Activated CD8-positive, alpha-beta memory T cell treated with anti-CD3 and anti-CD28 coated beads for 1 hour (primary cell): ENCODE measurements at places on chromosomes 1 and 21.

- DNase-seq, result no peak
Measured at GRCh38 chr1:100076744-100077143, 56.0 kb downstream of the SASS6 start.

GRCh38 chr1:93349231-93350135, 3.8 kb downstream of the DR1 start:
- DNase-seq, result no peak

DNA sequence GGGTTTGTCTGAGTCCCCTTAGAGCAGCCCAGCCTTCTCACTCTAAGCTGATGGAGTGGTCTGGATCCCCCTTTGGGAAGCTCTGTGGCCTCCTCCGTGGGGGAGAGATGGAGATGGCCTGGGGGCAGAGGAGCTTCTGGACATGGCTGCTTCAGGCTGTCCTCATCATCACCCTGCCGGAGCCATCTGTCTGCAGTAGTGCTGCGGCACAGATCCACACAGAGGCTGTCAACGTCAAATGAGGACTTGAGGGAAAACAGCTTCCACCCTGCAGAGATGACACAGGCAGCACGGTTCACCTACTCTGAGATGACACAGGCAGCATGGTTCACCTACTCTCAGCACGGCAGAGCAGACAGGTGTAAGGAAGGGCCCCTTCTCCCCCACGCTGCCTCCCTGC, 134.3 kb downstream of the IGSF21 start:
- DNase-seq, result no peak

DNA sequence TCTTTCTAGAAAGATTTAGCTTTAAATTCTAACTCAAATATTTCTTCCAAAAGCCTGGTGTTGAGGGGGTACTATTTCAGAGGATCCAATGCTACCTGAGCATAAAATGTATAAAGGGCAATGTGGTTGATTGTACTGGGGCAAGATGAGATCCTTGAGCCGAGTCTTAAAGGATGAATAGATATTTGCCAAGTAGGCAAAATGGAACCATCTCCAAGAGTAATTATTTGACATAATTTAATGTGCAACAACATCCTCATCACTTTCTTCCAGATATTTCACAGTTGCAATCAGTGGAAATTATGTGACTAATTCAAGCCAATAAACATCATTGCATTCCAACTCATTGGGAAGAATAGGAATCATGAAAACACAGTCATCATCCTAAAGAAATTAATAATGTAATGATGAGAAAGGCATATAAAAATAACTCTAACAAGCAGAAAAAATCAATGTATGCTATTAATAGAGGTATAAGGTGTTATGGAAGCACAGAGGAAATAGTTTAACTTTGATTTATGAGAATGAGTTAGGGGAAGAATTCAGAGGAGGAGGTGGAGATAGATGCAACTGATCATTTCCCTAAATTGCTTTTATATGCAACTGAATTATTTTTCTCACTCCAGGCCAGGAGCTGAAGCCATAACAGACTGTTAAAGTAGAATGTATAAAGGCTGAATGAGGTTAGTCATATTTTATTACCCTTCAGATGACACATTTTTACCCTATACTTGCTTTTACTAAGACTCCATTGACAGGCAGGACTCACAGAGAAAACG, 30.0 kb upstream of the RGS4 start:
- DNase-seq, result no peak

DNA sequence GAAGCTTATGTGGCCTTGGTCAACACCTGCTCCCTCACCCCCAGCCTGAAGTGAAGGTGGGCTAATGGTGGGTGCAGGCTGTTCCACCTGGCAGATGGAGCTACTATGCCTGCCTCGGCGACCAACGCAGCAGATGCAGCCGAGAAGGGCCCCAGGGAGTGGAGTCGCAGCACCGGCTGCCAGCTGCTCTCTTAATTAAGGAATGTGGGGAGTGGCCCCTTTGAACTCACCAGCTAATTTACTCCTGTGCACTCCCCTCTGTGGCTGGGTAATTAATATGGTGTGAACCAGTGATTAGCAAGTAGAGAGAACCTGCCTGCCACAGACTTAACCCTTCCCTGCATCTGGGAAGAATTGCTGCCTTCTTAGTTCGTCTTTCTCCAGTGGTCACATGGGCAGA, 3.3 kb upstream of the SLAMF8 start:
- no peak for DNase-seq

DNA sequence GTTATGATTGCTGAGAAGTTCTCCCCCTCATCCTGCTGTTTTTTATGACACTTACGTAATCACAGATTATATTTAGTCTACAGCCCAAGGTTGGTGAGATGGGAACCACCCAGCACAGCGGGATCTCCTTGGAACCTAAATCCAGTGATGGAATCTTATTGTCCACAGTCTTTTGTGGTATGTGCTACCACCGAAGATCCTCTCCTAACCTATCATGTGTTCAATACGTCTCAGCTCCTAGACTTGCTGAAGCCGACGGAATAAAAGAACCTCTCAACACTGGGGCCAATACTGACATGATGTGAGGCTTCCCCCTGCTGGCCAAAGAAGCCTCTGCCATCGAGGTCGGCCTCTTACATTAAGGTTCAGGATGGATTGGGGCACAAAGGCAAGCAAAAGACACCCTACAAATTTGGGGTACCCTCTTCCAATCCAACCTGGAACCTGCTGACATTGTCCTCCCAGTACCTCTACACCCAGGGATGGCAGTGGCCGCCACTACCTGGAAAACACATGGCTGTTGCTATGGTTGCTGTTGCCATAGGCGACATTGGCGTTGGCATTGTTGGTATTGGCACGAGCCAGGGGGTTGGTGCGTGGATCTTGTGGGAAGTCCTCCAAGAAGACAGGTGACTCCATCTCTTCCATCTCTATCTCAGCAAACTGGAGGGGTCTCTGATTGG, 19.4 kb upstream of the KIF21B start:
- DNase-seq, result peak; percentile 44

GRCh38 chr21:26457817-26458216, 115.3 kb downstream of the CYYR1 start:
- no peak for DNase-seq

DNA sequence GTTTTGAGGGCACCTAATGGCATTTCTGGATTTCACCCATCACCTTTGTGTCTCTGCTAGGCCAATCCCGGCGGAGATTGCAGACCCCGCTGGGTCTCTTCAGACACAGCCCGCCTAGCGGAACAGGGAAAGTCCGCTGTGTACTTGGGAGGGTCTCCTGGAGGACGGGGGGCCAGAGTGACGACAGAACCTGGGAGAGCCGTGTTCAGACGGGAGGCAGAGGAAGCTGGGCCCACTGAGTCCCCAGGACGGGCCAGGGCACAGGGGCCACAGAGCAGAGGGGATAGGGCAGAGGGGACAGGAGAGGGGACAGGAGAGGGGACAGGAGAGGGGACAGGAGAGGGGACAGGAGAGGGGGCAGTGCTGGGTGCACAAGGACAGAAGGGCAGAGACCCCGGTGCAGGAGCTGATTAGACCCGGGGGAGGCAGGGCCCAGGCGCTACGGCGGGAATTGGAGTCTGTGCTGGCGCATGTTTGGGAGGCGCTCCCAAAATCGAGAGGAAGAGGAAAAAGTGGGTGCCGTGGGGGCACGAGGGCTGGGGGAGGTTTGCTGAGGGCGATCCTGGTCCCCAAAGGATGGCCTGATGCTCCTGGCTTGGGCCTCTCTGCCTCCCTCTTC, 12.7 kb downstream of the TRPM2 start:
- no peak for DNase-seq

- no peak for DNase-seq
Measured at GRCh38 chr1:76687307-76688175, 179.7 kb upstream of the ST6GALNAC5 start.

- no peak for DNase-seq
Measured at GRCh38 chr1:206979379-206980043, 9.3 kb upstream of the FCAMR start.

- DNase-seq, result no peak
Measured at GRCh38 chr1:86706018-86706635, 1.8 kb downstream of the SH3GLB1 start.

- DNase-seq, result no peak
Measured at GRCh38 chr1:160494620-160495019, 28.4 kb downstream of the SLAMF6 start.

DNA sequence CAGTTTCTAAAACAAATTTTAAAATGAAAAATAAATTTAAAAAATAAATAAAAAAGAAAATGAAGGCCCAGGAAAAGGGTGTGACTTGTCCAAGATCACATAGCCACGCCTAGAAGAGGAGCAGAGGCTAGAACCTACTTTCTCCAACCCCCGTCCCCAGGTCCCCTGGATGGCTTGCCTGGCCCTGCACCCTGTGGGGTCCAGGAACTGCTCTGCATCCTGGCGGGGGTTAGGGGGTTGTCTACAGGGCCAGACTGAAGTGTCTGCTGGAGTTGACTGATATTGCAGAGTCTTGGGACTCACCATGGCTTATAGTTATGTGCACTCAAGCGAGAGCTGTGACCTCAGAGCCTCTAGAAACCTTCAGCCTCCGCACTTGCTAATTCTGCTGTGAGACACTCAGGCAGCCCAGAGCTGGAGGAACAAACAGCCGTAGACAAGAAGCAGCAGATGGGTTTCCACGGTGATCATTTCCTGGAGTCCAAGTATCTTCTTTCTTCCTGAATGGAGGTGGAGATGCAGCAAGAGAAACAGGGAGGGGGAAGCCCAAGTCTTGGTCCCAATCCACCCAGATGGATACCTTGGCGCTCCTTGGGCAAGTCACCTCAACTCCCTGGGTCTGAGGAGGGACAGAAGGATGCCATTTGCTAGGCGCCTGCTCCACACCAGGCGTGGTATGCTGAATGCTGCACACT, 5.2 kb upstream of the EXTL1 start:
- DNase-seq, result no peak

DNA sequence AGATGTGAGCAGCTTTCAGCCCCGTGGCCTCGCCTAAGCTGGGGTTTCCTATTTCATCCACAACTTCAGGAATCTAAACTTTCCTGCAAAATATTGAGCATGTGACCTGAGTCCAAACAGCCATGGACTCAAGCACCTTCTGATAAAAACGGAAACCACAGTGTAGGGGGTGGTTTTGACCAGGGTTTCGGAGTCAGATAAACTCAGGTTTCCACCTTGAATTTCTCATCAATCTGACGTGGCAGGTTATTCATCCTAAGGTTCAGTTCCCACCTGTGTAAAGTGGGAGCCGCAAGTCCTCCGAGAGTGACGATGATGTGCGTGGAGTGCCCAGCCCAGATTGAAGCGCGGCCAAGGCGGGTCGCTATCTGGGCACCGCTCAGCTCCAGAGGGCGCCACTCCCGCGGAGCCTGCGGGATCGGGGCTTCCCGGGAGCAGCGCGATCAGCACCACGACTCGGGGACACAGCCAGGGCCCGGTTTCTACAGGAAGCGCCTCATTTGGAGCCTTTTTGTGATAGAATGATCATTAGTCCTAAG, 871 bp upstream of the ETS2 start:
- no peak for DNase-seq

GRCh38 chr21:45525910-45526306, 16.3 kb downstream of the SLC19A1 start:
- no peak for DNase-seq

DNA sequence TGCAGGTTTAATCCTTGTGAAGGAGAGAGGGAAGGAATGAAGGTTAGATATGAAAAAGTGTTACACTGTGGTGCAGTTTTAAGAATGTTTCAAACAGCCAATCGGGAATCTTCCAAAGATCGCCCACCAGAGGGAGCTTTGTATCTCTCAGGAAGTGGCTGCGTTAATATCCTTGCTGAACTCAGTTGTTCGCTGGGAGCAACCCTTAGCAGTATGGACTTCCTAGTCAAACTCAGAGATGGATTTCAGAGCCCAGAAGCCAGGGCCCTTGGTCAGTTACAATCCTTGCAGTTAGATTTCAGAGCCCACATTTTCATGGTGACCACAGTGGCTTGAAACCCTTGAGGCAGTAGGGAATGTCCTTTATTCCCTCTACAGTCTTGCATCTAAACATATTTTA, 136.2 kb downstream of the NTNG1 start:
- no peak for DNase-seq

GRCh38 chr1:172719694-172720138, 60.8 kb downstream of the FASLG start:
- DNase-seq, result no peak

DNA sequence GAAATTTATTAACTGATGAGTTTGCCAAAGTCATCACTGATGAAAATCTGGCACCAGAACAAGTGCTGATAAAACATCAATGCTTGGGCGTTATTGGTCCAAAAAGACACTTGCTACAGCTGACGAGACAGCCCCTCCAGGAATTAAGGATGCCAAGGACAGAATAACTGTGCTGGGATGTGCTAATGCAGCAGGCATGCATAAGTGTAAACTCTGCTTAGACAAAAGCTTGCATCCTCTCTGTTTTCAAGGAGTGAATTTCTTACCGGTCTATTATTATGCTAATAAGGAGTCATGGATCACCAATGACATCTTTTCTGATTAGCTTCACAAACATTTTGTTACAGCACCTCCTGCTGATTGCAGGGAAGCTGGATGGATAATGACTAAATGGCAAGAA, 402.0 kb downstream of the LTN1 start:
- DNase-seq, result no peak

DNA sequence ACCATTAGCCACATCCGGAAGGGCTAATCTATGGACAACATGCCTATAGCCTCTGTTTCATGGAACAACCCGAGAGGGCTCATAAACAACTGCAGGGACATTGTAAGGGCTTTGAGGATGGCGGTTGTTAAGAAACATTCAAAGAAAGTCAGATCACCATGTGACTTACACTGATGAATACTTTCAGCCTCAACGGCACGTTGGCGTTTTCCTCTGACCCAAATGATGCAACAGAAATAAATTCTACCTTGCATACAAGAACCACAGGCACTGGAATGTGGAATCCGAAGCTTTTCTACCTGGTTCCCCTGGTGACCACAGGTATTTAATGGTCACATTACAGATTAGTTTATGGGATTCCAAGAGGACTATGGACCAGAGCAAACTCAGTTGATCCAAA, 107.0 kb downstream of the CLIC6 start:
- DNase-seq, result no peak

GRCh38 chr1:33634806-33635205, 162.4 kb downstream of the ZSCAN20 start:
- DNase-seq, result no peak

GRCh38 chr1:95111014-95111413, 6.1 kb upstream of the TLCD4 start:
- DNase-seq, result no peak

- DNase-seq, result no peak
Measured at GRCh38 chr21:33682992-33683627, 40.8 kb downstream of the ITSN1 start.

DNA sequence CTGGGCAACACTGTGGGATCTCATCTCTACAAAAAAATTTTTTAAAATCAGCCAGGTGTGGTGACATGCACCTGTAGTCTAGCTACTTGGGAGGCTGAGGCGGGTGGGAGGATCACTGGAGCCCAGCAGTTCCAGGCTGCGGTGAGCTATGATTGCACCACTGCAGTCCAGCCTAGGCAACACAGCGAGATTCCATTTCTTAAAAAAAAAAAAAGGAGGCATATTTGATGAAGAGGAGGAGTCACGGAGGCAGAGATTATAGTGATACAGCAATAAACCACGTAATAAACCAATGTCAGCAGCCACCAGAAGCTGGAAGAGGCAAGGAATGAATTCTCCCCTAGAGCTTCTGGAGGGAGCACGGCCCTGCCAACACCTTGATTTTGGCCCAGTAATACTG, 4.0 kb downstream of the LIX1L start:
- no peak for DNase-seq

GRCh38 chr1:26529655-26530409, at the start of gene RPS6KA1:
RPS6KA1 (plus strand) TSS chr1:26529761; CDS start chr1:26529921, 160 bp downstream.
- no peak for DNase-seq

GRCh38 chr1:50700621-50701020, 259.4 kb downstream of the FAF1 start:
- DNase-seq, result no peak
